ENCODE measurements at places on chromosomes 6 and 20. TPM values are rescaled to one million over a fixed set of nuclear protein-coding genes. Genes with fewer than 3 reads are reported as not detected.

DNA sequence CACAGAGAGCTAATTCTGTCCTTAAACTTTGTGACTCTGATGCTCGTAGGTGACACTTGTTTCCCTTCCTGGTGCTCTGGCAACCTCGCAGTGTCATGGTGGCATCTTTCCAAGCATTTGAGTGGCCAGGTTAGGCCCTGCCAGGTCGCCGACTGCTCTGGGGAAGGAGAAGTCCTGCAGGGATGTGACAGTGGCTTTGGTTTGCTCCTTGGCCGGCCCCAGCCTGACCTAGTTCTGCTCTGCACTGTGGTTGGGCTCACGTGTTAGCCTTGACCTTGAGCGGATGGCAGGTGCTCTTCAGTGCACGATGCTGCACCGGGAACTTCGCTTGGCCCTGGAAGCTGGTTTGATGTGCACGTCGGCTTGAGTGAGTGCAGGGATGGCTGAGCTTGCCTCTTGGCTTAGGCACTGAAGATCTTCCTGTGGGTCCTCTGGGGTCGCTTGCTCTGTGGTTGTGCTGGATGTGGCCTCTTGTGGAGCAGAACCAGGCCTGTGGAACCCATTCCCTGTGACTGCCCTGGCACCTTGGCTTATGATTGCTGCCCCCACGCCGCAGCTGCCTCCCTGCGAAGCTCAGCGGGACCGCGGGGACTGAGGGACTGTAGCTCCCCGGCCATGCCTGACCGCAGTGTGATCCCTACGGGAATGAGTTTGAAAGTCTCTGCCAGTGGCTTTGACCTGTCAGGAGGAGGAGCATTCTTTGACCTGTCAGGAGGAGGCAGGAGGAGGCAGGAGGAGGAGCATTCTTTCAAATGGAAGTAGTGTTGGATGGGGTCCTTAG is 8.7 kb downstream of the OSBPL2 start:
- no peak for DNase-seq

- no peak for DNase-seq
These were observed 63.9 kb downstream of the FBXO5 start for GRCh38 chr6:152918991-152919390.

DNA sequence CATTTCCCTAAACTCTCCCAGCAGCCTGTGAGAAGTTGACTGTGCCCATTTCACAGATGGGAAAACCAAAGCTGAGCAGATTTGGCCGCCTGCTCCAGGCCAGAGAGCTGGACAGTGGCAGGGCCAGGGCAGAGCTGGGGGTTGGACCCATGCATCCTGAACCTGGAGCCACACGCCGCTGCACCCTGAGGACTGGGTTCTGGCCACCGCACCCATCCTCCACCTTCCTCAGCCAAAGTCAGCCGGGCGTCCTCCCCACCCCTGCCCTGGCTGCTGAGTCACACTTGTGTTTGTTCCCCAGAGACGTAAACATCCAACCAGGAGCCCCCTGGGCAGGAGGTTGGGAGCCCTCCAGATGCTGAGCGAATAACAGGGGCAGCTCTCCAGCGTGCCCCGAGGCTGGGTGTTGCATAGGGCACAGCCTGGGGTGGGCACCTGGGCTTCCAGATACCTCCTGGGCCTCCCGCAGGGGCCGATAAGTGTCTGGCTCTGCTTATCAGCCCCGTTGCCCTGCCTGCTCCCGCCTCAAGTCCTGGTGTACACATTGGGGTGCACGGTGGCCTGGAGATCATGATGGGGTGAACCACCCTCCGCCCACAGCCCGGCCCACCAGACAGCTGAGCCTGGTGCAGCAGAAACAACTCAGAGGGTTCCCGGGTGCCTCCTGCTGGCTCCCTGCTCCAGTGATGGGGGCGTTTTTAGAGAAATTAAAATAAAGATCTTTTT is 23.8 kb downstream of the RBM38 start:
- DNase-seq, result no peak

GRCh38 chr6:18259675-18260447 is 4.5 kb downstream of the DEK start:
- no peak for DNase-seq

DNA sequence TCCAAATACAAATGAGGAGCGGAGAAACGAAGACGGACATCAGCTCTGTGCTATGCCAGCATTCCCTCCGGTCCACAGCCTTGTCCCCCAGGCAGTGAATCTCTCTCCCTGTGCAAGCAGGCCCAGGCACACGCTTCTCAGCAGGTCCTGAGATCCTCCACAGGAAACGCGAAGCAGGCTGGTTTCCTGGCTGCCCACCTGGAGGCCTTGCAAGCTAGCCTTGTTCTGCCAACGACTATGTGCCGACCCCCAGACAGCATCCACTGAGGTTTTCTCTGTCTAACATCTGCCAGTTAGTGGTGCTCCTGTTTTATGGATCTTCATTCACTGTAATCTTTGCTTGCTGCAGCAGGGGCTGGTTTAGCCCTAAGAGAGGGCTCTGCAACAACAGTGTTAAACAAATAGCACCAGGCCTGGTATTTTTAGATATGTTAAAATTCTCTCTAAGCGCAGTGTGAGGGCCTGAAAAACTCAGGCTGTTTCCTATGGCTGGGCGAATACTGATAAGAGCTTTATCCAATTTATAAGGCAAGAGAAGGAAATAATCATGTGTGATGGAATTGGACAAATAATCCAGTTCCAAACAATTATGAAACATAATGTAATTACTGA is 386.0 kb upstream of the ARID1B start:
- DNase-seq, result no peak

- no peak for DNase-seq
These were observed 4.2 kb downstream of the MOG start for GRCh38 chr6:29661071-29661470.

DNA sequence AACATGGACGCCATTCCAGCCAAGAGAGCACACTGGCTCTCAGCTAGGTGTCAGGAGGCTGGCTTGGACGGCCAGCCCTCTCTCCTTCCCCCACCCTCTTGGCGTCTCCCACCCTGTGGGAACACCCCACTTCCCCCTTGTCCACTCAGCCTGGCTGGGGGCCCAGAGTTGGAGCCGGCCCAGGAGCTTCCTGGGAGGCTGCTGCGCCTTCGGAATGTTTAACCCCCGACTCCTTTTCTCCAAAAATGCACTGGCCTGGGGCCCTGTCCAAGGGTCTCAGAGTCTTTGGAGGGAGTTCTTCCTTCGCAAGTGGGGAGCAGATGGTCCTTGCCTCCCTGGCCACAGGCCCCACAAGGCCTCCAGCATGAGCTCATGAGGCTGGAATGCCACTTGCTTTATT is 4.1 kb downstream of the ADAM33 start:
- no peak for DNase-seq

DNA sequence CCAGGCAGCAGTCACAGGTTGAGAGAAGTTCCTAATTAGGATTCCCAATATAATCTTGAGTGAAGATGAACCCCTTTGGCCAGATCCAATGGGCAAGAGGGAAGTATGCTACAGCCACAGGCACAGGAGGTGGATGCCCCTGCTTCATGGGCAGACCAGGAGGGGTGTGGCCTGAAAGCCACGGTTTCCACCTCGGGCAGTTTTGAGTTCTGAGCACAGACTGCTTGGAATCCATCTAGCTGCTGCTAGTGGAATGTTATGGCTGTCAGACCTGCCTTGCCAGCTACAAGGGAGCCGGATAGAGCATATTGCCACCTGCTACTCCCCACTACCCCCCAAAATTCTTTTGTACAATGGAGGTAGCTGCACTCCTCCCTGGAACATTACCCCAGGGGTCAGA is 672.9 kb downstream of the HACE1 start:
- DNase-seq, result no peak

Gene SUMO4
- total RNA-seq, result 0.34 TPM

DNA sequence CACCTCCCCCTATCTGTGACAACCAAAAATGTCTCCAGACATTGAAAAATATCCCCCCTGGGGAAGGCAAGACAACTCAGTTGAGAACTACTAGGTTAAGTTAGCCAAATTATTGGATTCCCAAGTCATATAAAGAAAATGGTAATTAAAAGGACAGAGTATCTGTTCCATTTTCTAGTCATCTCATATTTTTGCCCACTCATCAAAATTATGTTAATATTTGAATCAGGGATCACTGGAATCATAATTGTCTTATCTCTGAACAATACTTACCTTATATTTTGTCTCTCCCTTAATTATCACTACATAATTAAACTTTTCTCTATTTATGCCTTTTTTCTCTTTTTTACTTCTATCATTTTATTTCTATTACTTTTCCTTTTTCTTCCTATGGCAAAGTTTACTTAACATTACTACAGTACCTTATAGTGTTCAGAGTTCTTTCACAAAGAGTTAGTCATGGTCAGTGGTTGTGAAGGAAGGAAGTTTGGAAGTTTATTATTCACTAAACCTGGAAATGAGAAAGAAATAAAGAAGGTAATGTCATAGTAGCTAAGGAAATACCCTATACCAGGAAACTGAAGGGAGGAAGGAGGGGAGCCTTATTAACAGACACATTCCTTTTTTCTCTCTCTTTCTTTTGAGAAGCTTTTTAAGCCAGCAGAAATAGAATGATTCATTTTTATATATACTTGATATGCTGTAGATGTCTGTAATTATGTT is 332.9 kb downstream of the COL12A1 start:
- no peak for DNase-seq
